ENCODE measurements at places on chromosomes 12 and 14.

- no peak for DNase-seq
Observed at GRCh38 chr14:52834440-52834842, 43.0 kb upstream of the GNPNAT1 start.

GRCh38 chr12:107778383-107779025, 4.0 kb downstream of the ASCL4 start:
- no peak for DNase-seq

- no peak for DNase-seq
Observed at GRCh38 chr12:105223884-105224283, 12.1 kb downstream of the APPL2 start.

- no peak for DNase-seq
Observed at GRCh38 chr14:24297190-24297964, 2.2 kb downstream of the DHRS1 start.

DNA sequence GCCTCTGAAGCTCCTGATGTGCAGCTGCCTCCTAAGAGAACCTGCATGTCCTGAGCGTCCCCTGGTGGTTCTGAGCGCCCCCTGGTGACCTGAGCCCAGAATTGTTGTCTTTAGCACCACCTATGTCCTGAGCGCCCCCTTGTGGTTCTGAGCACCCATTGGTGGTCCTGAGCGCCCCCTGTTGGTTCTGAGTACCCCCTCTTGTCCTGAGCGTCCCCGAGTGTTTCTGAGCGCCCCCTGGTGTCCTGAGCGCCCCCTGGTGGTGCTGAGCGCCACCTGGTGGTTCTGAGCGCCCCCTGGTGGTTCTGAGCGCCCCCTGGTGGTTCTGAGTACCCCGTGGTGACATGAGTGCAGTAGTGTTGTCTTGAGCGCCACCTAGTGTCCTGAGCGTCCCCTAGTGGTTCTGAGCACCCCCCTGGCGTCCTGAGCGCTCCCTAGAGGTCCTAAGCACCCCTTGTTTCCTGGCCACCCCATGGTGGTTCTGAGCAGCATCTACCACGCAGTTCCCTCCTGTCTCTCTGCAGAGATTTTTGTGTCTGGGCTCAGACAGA, 782.5 kb downstream of the TMEM121 start:
- peak; percentile 80 for DNase-seq

GRCh38 chr14:81523616-81524015, 10.0 kb downstream of the SEL1L start:
- DNase-seq: no peak

GRCh38 chr12:88958946-88959345, 378.7 kb upstream of the KITLG start:
- peak; percentile 85 for DNase-seq

GRCh38 chr14:104393199-104393897, 186.2 kb upstream of the C14orf180 start:
- no peak for DNase-seq

- DNase-seq: no peak
Observed at GRCh38 chr14:54428527-54428926, 12.6 kb downstream of the CNIH1 start.

DNA sequence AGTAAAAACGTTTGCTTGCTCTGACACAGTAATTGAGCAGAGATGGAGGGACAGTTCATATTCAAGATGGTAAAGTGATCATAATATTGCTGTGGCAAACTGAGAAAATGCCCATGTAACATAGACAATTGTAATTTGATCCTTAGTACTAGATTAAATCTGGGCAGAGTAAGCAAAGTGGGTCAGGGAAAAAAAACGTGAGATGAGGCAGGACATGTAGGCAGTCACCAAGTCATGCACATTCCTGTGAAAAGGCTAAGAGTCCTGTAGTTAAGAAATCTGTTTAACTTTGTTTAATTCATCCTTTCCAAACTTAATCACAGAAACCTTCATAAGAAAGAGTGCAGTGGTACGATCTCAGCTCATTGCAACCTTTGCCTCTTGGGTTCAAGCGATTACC, 16.1 kb downstream of the BTBD7 start:
- no peak for DNase-seq

GRCh38 chr12:4435537-4435936, 10.1 kb downstream of the FGF6 start:
- DNase-seq: no peak

GRCh38 chr12:110012659-110013058, 13.4 kb downstream of the ANKRD13A start:
- no peak for DNase-seq

DNA sequence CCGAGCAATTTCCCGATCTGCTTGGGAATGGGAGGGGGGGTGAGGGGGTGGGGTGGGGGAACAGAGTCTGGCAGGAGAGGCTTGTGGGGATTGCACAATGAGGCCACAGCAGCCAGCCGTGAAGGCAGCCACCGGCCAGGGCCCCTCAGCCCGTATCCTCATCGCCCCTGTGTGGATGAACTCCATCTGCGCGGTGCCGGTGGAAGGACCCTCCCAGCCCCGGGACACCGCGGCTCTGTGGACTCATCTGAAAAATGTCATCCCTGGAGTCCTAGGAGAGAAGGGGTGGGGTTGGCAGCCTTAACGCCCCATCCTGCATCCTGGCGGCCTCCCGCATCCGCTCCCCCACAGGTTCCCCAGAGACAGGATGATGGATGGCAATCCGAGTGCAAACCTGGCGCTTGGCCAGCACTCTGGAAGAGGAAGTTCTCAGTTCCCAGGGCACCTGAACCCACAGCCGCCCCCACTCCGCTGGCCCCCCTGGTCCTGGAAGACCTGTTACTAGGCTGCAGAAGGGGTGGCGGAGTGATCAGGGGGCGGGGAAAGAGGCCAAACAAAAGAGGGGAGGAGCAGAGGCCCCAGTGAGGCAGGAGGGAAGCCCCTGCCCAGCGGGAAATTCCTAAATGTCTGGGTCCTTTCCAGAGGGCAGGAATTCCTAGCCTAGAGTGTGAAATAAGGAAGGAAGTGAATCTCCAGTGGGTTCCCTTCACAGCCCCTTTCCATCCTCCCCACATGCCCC, 1.2 kb upstream of the TNFAIP2 start:
- DNase-seq: peak; percentile 8

DNA sequence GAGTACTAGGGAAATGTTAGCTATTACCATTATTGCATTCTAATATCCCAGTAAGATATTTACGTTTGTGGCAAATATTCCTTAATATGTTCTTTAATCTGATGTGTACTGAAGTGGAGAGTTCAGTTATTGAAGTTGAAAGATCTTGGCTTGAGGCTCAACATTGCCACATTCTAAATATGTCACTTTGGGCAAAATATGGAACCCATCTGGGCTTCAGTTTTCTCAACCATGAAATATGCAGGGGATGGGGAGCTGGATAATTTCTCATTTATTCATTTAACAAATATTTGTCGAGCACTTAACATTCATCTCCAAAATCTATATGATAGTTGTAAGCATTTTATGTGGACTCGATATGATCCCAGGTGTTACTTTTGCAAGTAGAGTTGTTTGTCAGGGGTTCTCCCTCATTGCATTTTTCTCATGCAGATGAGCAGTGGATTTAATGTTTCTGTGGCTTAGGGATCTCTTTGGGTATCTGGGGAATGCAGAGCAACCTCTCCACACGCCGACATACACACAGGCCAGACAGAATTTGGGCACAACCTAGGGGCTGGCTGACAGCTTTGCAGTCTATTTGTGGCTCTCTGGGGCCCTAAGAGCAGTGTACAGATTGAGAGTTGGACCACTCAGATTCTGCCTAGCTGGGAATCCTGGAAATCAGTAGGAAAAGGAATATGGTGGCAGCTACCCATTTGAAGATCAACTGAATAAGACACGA, 26.6 kb upstream of the APPL2 start:
- DNase-seq: no peak

GRCh38 chr12:117890137-117890536, 78.7 kb downstream of the KSR2 start:
- no peak for DNase-seq

GRCh38 chr14:73422515-73422914, 35.8 kb downstream of the NUMB start:
- DNase-seq: no peak

GRCh38 chr12:81597928-81598604, 161.1 kb downstream of the PPFIA2 start:
- DNase-seq: no peak

GRCh38 chr12:46473634-46474329, 101.2 kb upstream of the SLC38A2 start:
- no peak for DNase-seq

DNA sequence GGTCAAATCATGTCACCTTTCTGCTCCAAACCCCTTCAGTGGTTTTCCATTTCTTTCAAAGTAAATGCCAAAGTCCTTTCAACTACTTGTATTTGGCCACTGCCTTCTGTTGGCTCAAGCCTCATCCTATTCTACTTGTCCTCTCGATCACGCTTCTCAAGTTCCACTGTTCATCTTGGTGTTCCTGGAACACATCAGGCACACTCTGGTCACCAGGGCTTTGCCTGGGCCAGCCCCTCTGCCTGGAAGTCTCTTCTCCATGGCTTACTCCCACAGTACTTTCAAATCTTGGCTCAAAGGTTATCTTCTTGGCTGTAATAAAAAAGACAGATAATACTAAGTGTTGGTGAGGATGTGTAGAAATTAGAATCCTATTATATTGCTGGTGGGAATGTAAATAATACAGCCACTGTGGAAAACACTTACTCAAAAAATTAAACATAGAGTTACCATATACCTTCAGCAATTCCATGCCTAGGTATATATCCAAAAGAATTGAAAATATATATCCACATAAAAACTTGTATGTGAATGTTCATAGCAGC, 17.3 kb upstream of the PPFIBP1 start:
- DNase-seq: no peak

DNA sequence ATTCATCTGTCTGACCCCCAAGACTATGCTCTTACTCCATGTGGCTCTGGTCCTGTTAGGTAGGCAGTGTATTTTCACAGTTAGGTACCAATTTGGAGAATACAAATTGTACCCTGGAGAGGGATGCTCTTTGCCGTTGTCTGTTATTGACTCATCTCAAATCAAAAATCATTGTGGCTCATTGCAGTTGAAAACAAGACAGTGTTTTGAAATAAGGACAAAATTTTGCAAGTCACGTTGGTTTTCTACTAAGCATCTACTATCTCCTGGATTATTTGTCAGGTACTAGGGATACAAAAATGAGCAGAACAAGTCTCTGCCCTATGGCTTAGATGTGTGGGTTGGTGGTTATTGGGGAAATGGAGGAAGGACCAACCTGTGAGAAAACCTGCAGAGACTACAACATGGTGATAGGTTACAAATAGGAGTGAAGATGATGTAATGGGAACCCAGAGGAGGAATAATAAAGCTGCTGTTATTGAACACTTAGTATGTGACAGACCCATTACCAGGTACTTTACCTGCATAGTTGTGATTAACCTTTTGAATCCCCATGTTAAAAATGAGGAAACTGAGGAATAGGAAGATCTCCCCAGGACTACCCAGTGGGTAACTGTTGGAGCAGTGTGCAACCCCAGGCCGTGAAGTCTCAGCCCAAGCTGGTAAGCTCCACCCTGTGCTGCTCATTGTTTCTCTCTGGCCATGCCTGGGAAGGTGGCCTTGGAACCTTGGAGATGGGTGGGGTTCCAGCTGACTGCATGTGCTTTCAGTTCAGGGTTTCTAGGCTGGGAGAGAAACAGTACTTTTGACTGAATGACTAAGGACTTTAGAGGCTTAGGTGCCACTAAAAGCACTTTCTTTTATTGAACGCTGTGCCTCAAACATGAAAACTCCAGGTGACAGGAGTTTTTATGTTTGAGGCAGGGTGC, 72.9 kb upstream of the SRSF5 start:
- no peak for DNase-seq

GRCh38 chr12:69908203-69908602, 83.2 kb downstream of the MYRFL start:
- no peak for DNase-seq

Measured in NCI-H1930 (cell line).